Activated CD8-positive, alpha-beta memory T cell treated with anti-CD3 and anti-CD28 coated beads for 4 hours (primary cell): ENCODE measurements at places on chromosomes 5 and 9.
A peak's percentile ranks its signal among the peaks of the same experiment; 100 is the strongest.

DNA sequence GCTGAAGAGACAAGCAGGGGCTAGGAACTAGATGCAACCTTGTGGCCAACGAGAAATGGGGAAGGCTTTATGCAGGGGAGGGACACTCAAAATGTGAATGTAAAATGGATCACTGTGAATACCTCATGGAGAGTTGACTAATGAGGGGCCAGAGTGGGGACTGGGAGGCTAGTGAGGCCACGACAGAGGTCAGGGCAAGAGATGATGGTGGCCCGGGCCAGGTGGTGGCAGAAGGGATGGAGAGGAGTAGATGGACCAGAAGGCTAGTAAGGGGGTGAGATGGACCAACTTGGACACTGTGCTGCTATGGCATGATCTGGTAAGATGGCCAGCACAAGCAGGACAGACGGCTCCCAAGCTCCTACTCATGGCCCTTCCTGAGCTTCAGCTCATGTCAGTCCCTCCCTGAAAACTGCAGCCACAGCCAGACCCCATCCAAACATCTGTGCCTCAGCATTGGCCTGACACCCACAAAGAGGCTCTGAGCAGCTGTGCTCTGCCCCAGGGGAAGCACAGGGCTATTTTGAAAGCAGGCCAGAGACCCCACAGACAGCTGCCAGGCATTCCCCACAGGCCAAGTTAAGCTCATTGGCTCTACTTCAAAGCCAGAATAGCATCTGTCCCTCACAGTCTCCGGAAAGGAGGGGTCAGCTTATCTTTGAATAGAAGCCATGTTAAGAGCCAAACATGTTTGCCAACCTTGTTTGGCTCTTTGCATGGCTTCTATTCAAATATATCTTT, 22.1 kb downstream of the P4HA2 start:
- DNase-seq = no peak

GRCh38 chr5:126492939-126493338, 69.7 kb downstream of the GRAMD2B start:
- no peak for DNase-seq

GRCh38 chr5:173920866-173921555, 32.9 kb downstream of the CPEB4 start:
- DNase-seq = no peak

DNA sequence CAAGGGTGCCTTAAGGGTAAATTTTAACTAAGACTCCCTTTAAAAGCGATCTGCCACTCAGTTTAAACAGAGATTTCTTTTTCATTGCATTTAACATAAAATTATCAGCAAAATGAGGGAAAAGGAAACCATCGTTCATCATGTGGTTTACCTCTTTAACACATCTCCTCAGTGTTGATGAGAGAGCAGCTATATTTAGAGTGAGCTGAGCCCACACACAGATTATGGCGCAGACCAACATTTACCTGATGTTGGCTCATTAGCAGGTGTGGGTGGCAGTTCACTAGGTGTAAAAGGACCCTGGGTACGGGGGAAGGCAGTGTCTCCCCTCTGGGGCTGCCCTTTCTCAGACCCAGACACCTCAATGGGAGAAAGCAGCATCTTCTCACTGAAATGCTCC, 149.8 kb downstream of the ENTREP1 start:
- DNase-seq = no peak

DNA sequence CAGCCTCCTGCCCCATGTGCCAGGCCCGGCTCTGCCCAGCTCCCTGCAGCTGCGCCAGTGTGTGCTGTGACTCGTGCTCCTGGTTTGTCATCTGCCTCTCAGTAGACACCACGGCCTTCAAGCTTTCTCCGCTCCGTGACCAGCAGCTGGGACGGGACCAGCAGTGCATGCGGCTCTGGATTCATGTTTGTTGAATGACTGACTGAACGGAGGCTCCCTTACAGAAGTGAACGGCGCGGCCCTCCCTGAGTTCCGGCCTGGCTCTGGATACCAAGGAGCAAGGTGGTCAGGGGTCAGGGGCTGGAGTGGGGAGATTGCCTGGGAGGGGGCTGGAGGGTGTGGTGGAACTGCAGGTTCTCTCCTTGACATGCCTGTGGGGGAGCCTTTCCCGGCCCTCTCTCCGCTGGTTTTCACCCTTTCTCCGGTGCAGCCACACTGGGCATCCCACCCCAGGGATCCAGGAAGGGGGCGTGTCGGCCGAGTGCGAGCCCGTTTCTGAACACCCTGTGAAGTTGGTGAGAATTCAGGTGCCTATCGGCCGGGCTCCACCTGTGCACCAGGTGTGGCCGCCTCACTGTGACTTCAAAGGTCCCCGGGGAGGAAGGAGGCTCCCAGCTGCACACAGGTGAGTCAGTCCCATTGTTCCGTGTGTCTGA, 11.1 kb upstream of the CEP72 start:
- DNase-seq = no peak

DNA sequence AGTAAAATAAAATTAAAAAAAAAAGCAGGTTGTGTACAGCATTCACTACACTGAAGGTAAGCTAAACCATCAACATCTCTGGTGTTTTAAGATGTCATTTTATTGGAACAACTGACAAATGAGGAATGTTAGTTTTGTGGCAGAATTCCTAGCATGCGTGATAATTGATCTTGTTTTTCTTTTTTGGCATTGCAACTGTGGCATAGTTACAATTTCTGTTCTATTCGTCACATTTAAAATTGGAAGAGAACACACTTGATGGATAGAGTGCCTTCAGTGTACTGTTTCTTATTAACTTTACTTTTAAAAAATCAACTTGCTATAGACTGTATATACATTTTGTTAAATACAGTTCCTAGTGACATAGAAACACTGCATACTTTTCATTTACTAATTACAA, 43.6 kb upstream of the TNFSF15 start:
- DNase-seq = no peak

DNA sequence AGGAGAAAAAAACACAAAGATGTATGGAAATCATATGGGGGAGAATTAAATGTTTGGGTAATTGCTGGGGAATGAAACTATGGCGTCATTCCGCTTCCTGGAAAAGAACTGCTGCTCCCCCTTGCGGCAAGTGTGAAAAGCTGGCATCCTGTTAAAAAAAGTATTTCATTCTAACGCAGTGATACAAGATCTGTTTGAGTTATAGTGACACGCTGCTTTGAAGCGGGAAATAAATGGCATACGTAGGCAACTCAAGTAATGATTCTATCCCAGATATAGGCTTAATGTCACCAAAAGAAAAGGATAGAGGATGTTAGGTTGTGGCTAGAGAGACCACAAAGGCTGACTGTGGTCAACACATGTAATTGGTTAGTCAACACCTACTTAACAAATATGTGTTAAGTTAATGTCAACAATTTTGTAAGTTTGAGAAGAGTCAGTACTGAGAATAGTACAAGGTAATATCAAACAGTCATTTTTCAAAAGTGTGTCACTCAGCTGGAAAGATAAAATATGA, 70.2 kb upstream of the ALDH1A1 start:
- DNase-seq = no peak

- no peak for DNase-seq
Observed at GRCh38 chr9:96523374-96523773, 73.4 kb downstream of the HABP4 start.

GRCh38 chr5:135244620-135245021, 154.4 kb downstream of the MACROH2A1 start:
- no peak for DNase-seq

DNA sequence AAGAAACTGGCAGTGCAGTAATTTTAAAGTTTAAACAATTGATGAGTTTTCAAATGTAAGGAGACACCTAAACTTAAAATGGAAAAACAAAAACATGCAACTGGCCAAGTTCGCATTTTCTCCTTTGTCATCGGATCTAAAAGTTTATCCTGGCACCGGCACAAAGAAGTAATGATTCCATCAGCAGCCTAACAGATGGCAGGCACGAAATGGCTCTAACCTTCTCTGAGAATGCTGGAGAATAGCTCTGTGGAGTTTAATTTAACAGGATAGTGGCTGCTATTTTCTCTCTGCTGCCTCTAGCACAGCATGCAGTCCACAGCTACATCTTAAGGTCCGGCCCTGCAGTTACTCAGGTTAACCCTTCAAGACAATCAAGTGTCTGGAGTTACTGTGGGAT, 82.2 kb downstream of the PRELID2 start:
- no peak for DNase-seq

GRCh38 chr5:175920231-175920811, 47.8 kb downstream of the THOC3 start:
- no peak for DNase-seq

GRCh38 chr5:107526270-107526937, 144.3 kb downstream of the EFNA5 start:
- no peak for DNase-seq

GRCh38 chr9:37398464-37399025, 24.0 kb upstream of the GRHPR start:
- no peak for DNase-seq

- no peak for DNase-seq
Observed at GRCh38 chr5:122141751-122142150, 12.4 kb downstream of the ZNF474 start.

DNA sequence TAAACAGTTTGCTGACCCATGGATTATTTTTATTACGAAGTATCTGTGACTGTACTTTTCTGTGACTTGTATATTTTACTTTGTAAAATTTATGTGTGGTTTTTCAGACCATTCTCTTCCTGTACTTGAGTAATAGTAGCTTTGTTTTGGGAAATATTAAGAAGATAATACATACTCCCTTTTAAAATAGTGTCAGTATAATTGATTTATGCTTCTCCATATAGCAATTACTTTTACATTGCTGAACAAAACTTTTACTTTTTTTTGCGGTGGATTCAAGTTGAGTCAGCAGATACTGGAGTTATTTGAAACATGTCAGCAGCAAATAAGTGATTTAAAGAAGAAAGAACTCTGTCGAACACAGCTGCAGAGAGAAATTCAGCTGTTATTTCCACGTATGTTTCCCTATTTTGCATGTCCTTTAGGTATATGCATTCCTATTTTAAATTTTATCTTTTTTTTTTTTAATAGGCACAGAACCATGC, 28.4 kb downstream of the TENT2 start:
- no peak for DNase-seq

DNA sequence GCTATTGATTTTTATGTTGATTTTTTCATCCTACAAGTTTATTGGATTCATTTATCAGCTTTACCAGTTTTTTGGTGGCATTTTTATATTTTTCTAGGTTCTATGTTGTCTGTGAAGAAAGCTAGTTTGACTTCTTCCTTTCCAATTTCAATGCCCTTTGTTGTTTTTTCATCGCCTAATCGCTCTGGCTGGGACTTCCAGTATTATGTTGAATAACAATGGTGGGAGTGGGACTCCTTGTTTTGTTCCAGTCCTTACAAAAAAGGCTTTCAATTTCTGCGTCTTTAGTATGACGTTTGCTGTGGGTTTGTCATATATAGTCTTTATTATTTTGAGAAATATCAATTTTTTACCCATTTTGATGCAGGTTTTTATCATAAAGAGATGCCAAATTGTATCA, 175.6 kb upstream of the CCNH start:
- no peak for DNase-seq

GRCh38 chr5:120039111-120039510, 409.8 kb downstream of the FAM170A start:
- DNase-seq = no peak

GRCh38 chr5:6574111-6574510, 58.7 kb downstream of the NSUN2 start:
- no peak for DNase-seq

DNA sequence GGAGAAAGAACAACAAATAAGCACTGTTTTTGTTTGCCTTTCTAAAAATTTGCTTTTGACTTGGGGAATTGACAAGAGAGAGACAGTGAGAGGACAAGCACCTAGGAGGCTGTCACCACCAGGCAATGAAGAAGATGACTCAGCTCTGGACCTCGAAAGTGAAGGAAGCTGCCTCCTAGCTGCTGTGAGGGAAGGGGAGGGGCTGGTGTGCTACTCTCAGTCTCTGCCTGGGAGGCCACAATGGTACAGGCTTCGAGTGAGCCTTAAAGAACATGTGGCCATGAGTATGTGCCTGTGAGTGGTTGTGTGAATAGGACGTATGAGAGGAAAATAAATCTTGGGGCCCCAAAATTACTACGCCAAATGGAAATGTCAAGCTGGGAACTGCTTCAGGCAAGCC, 7.1 kb upstream of the PLK2 start:
- no peak for DNase-seq

GRCh38 chr9:129139233-129139992, 28.2 kb downstream of the PTPA start:
- peak; percentile 47 for DNase-seq

DNA sequence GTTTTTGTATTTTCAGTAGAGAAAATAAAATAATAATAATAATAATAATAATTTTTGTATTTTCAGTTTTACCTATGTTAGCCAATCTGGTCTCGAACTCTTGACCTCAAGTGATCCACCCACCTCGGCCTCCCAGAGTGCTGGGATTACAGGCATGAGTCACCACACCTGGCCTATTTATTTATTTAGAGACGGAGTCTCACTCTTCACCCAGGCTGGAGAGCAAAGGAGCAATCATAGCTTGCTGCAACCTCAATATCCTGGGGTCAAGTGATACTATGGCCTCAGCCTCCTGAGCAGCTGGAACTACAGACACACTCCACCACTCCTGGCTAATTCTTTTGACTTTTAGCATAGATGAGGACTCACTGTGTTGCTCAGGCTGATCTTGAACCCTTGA, 167.5 kb downstream of the TLE1 start:
- no peak for DNase-seq

GRCh38 chr9:34675048-34675714, 12.7 kb upstream of the CCL27 start:
- DNase-seq = no peak

- DNase-seq = no peak
Observed at GRCh38 chr9:14585730-14586473, 107.3 kb downstream of the ZDHHC21 start.

DNA sequence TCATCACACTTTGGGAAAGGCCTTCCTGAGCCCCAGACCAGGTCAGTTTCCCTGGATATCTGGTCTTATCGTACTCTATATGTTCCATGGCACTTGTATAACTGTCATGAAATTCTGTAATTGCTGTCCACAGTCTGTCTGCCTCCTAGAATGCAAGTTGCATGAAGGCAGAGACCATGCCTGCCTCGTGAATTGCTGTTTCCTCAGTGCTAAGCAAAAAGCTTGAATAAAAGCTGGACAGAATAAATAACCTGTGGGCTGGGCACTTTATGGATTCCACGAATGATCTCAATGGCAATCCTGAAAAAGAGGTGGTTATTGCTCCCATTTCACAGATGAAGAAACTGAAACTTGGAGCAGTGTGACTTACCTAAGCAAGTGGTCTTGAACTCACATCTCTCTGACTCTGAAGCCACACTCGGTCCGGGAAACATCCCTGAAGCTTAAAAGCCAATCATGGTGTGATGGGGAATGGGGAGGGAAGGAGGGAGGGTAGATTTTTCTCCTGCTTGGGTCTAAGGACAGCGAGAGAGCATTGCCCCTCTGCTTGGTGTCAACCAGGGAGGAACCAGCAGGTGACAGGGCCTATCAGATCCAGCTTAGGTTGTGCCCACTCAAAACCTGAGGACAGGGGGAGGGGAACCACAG, 13.2 kb upstream of the LHX2 start:
- DNase-seq = no peak

GRCh38 chr5:108060340-108060739, 321.6 kb downstream of the FBXL17 start:
- no peak for DNase-seq

DNA sequence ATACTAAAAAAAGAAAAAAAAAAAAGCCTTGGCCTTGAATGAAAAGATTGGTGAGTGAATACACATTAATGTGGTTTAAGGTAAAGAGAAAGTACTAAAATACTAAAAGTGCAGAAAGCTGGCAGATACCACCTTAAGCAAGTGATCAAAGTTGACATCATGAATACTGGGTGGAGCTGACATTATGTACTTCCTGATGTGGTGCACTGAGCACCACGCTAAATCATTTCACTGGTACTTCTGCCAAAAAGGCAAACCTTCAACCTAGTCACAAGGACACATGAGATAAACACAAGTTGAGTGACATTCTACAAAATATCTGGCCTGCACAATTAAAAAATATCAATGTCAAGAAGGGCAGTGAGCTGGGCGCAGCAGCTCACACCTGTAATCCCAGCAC, 33.8 kb upstream of the PANK3 start:
- no peak for DNase-seq
